Testis (tissue), 5 donors: ENCODE measurements at places on chromosomes 3 and 15.

- no peaks in the 10 kb centered on the region for H3K36me3 ChIP-seq
- no peaks in the 10 kb centered on the region for H3K27me3 ChIP-seq
- H3K4me1 ChIP-seq: no peaks in the 10 kb centered on the region
These were observed 21.8 kb upstream of the TRH start for GRCh38 chr3:129952556-129953355.

GRCh38 chr3:5296362-5296761, 108.9 kb downstream of the EDEM1 start:
- DNase-seq: no peak
- no peak overlapping the region for H3K4me3 ChIP-seq
- no peaks in the 10 kb centered on the region for H3K36me3 ChIP-seq
- H3K4me1 ChIP-seq: no peaks in the 10 kb centered on the region

GRCh38 chr3:11288786-11289637, 16.8 kb downstream of the ATG7 start:
- no peak for DNase-seq
- no peaks in the 10 kb centered on the region for H3K27me3 ChIP-seq
- H3K4me1 ChIP-seq: no peaks in the 10 kb centered on the region
- no peak overlapping the region for H3K27ac ChIP-seq

- no peak overlapping the region for H3K27ac ChIP-seq
- no peaks in the 10 kb centered on the region for H3K4me1 ChIP-seq
- H3K36me3 ChIP-seq: no peaks in the 10 kb centered on the region
- H3K4me3 ChIP-seq: no peak overlapping the region
These were observed 62.7 kb downstream of the NR2F2 start for GRCh38 chr15:96393209-96393513.

GRCh38 chr3:56620371-56620770, 62.7 kb downstream of the TASOR start:
- no peaks in the 10 kb centered on the region for H3K36me3 ChIP-seq
- no peaks in the 10 kb centered on the region for H3K4me1 ChIP-seq
- no peaks in the 10 kb centered on the region for H3K27me3 ChIP-seq

DNA sequence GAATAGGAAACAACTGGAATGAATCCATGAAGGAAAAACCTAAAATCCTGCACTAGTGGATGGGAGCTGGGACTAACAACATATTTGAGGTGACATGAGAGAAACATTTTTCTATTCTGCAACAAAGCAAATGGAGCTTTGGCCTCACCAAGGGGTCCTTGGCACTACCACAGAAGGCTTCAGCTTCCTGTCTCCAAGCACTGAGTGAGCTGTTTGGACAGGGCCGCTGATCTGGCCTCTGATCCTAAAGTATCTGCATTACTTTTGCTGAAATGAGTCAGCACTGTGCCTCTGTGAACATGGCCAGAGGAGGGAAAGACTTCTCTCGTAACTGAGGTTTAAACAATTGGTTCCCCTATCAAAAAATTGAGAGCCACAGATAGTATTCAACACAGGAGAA, 9.0 kb downstream of the ARPP21 start:
- no peak for DNase-seq
- no peaks in the 10 kb centered on the region for H3K36me3 ChIP-seq
- H3K27me3 ChIP-seq: no peaks in the 10 kb centered on the region
- no peak overlapping the region for H3K4me3 ChIP-seq
- no peaks in the 10 kb centered on the region for H3K4me1 ChIP-seq

DNA sequence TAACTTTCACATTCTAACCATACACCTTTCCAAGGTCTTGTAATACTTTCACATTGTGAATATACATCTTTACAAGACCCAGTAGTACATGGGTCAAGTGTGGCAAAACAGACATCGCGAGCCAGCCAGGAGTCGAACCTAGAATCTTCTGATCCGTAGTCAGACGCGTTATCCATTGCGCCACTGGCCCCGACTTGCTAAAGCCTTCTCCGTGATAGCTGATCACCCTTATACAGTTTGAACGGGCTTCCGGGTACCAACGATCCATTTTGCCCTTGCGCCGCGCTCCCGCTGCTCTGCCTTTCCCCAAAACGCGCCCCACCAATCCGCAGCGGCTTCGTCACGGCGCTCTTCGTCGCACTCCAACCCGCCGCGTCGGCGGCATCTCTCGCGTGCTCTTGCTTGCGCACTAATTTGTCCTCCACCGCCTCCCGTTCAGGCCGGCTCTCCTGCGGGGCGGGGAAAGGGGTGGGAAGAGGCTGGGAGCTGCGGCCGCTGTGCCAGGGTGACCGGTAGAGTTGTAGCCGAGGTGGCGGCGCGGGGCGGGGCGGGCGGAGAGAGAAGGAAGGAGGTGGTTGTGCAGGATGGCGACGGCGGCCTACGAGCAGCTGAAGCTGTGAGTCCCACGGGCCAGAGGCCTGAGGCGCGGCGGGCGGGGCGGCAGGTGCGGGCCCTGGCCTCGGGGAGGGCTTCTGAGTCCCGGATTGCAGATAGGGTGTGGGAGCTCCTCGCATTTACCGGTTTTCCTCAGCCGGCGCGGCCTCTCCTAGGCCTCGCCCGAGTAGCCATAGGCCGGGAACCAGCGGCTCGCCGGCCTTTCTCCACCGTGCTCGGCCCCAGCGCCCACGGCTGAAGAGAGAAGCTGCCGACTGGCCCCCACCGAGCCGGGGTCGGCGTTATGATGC, at the start of gene SACM1L:
Gene SACM1L (plus strand): TSS at position 515 of the 905 bp plus-strand sequence. CDS start 70 bp downstream, at position 585.
- no peaks in the 10 kb centered on the region for H3K27me3 ChIP-seq
- no peaks in the 10 kb centered on the region for H3K36me3 ChIP-seq
- peaks cover 9% of the 10 kb centered on the region for H3K4me1 ChIP-seq

GRCh38 chr15:66014635-66015182, 145.4 kb downstream of the RAB11A start:
- no peaks in the 10 kb centered on the region for H3K36me3 ChIP-seq
- H3K27ac ChIP-seq: no peak overlapping the region
- H3K27me3 ChIP-seq: no peaks in the 10 kb centered on the region
- no peak overlapping the region for H3K4me3 ChIP-seq
- H3K4me1 ChIP-seq: no peaks in the 10 kb centered on the region
